ENCODE measurements at places on chromosomes 11 and 22.
A peak's percentile ranks its signal among the peaks of the same experiment; 100 is the strongest.

- no peak for DNase-seq
Measured at GRCh38 chr11:20762116-20762844, 92.9 kb downstream of the NELL1 start.

DNA sequence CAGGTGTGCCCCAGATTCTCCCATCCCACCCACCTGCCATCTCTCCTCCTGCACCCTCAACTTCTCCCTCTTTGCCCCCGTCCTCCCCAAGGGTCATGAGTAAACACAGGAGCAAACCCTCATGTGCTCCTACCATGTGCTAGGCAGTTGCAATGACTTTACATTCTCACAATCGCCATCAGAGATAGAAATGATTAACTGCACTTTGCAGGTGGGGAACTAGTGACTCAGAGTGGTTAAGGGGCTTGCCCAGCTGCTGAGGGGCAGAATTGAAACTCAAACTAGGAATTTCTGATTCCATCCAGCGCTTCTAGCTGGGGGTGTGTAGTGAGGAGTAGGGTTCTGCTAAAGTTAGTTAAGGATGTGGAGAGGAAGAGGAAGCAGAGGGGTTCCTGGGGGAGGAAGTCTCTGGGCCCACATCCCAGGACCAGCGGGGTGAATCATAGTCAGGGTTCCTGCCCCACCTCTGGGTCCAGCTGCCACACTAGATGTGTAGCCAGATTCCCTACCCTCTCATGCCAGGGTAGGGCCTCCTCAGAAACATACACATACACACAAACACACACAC lies 16.0 kb upstream of the PRG2 start:
- DNase-seq = no peak

DNA sequence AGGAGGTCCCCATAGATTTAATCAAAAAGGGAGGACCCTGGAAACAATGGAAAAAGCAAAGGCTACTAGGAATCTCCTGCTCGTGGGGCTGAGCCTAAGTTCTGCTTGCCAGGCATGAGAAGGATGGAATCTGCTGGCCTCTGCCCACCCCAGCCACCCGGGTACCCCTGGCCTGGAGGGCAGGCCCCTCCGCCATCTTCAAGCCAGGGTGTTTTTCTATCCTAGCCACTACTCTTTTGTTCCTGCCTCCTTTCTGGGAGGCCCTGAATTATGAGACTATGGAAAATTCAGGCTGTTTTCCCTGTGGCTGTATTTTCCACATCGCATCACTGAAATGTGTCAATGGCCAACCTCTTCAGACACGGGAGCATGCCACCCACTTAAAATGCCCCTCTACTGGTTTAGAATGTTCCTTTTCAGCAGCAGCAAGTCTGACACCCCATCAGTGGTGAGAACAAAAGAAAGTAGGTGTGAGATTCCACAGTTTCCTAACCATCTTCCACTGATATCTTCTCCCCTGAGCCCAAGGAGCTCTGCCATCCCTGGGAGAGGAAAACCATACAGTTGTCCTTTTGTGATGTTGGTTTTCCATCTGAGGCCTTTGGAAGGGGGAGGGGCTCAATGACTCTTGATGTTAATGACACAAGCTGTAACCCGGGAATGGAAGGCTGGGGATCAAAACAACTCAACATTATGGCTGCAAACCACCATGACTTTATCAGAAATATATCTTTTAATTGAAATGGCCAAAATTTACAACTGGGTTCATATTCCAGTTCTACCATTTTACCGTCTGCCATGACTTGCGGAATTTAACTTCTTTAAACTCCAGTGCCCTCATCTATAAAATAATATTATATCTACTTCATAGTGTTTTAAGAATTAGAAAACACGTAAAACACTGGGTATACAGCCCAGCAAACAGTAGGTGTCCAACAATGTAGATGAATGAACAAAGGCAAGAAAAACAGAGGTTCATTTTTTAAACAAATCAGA lies 22.2 kb downstream of the DKK3 start:
- no peak for DNase-seq

DNA sequence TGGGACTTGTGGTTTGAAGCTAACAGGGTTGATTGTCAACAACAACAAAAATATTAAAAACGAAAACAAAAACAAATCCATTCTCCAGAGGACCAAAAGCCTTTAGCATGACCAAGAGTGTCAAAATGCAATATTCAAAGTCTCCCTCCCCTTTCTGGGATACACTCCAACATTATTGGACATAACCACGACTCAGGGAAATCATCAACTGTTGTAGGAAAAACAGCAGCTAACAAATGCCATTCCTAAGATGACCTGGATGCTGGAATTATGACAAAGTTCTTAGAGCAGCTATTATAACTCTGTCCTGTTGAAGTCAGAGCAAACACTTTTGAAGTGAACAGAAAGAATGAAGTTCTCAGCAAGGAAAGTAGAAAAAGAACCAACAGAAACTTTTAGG lies 143.0 kb downstream of the TMEM135 start:
- DNase-seq = no peak

DNA sequence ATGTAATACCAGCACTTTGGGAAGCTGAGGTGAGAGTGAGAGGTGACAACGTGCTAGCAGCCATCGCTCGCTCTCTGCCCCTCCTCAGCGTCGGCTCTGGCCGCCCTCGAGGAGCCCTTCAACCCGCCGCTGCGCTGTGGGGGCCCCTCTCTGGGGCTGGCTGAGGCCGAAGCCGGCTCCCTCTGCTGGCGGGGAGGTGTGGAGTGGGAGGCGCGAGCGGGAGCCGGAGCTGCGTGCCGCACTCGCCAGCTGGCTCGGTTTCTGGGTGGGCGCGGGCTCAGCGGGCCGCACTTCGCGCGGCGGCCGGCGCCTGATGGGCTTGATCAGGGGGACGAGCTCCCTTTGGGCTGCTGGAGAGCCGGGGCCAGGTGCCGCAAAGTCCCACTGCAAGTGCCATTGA lies 98.9 kb upstream of the UBASH3B start:
- no peak for DNase-seq

DNA sequence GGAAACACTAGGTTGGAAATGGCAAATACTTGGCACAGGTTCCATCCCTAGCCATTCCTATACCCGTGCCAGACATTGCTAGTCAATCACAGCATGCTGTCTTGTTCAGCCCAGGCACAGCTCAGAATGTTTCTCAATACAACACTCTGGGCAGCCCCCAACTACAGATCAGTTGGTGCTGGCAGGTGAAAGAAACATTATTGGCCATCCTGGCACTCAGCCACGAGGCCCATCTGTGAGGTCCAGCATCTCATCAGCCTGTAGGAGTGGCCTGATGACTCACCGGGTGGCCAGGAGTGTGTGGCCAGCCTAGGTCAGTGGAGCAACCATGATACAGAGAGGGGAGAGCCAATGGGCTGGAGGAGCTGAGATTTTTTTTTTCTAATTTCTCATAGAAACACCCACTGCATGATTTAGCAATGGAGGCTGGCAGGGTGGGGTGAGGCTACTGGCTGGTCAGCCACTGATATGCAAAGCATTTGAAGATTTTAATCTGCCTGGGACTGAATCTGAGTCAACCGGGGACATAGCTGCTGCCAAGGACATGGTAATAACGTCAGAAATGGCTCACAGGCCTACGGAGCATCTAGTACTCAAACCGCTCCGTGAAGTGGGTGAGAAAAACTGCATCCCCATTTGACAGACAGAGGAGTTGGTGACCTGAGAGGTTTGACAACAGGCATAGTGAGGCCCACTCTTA lies 5.4 kb downstream of the MYO18B start:
- DNase-seq = peak; percentile 82

GRCh38 chr11:84902445-84902844 lies 724.7 kb downstream of the DLG2 start:
- DNase-seq = no peak

DNA sequence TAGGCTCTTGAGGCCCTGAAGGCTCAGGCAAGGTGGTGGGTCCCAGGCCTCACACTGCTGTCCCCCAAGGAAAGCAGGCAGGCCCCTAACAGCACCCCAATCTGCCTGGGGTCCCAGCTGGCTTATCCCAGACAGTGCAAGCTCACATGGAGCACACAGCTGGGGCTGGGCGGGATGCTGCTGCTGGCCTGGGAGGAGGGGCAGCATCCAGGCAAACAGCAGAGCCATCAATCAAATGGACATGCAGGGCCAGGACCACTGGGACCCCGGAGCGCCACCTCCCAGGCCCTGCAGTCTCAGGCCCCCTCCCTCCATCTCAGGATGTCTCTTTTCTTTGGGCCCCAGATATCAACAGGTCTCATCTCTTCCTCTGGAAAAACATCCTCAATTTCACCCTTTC lies 140.3 kb downstream of the BRD1 start:
- DNase-seq = no peak

- DNase-seq = no peak
Measured at GRCh38 chr11:45374653-45375059, 88.5 kb upstream of the SYT13 start.

DNA sequence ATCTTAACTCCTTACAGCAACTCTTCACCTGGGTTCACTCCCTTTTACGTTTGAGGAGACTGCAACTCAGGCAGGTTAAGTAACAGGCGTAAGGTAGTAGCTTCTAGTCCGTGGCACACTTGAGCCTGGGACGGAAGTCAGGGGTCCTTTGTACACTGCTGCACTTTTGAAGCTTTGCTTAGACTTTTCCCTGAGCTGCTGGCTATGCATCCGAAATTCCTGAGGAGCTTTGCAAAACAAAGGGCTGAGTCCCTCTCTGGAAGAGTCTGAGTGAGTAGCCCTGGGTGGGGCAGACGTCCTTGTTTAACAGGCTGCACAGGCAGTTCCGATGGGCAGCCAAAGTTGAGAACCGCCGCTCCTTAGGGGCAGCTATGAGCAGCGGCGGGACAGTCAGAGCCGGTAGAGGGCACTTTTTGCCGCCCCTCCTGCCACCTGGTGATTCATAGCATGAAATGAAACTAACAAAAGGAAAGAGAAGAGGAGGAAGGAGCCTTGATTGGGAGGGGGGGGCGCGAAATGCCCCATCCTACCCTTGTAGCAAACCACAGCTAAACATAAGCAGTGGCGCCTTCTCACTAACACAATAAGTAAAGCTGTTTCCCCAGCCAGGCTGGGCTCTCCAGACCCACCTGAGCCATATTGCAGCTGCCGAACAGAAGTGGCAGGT lies 1.4 kb downstream of the TMEM109 start:
- DNase-seq = no peak

- DNase-seq = no peak
Measured at GRCh38 chr11:42043312-42043711, 583.9 kb upstream of the LRRC4C start.

- peak; percentile 39 for DNase-seq
Measured at GRCh38 chr11:133930767-133931448, 25.9 kb downstream of the IGSF9B start.

GRCh38 chr11:31325160-31325559 lies 44.4 kb downstream of the DCDC1 start:
- DNase-seq = no peak

DNA sequence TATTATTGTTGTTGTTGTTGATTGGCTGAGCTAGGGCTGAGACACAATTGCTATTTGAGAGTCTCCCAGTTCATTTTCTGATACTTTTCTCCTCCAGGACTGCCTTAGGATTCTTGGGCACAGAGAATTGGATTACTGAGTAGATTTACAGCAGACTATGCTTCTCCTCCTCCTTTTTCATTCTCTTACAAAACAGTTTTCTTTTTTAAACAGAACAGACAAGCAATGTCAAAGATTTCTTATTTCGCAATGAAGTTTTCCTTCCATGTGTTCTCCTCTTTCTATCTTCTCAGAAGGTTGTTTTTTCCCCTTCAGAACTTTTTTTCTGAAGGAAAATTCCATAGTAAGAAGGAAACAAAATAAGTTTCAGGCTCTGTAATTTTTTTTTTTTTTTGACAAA lies 19.8 kb upstream of the TIMP3 start:
- DNase-seq = no peak

DNA sequence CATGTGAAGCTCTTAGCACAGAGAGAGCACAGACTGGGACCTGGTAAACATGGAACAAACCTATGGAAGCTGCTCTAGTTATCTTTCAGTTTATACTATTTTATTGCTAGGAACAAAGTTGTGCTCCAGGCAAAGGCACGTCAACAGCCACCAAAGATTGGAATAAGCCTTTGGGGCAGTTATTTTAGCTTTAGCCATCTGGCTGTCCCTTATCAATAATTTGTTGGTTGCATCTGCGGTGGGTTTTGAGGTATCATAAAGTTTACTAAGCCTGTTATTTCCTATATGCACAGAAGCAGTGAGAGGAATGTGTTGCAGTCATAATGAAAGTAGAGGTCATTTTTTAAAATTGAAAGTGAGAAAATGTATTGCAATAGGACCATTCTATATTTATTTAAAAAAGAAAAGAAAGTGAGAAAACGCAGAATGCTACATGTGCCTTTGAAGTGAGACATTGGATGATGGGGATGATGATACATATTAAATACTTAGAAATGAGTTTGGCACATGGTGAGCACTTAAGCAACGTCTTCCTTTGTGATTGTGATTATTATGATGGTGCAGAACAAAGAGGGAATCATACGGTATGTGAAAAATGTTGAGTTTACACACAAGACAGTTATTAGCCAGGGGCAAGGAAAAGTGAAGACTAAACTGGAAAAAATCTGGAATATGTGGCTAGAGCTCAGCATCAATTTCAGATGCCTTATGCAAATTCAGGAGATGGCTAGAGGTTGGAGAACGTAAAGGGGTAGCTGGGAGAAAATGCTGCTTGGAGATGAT lies 58.3 kb downstream of the PRR5L start:
- no peak for DNase-seq

DNA sequence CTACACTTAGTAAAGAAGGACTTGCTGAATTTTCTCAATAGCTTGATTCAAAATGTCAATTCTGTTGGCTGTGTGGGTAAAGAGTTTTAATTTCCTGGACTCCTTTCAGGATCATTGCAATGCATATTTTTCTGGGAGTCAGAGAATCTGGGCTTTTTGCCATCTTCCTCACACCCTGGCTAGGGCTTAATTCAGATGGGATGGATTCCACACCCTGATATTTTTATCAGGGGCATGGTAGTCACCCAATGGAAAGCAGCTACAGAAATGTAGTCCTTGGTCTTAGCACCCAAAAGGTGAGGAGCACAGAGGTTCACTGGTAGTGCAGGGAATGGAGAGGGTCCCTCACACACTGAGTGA lies 79.3 kb downstream of the SGSM3 start:
- no peak for DNase-seq

DNA sequence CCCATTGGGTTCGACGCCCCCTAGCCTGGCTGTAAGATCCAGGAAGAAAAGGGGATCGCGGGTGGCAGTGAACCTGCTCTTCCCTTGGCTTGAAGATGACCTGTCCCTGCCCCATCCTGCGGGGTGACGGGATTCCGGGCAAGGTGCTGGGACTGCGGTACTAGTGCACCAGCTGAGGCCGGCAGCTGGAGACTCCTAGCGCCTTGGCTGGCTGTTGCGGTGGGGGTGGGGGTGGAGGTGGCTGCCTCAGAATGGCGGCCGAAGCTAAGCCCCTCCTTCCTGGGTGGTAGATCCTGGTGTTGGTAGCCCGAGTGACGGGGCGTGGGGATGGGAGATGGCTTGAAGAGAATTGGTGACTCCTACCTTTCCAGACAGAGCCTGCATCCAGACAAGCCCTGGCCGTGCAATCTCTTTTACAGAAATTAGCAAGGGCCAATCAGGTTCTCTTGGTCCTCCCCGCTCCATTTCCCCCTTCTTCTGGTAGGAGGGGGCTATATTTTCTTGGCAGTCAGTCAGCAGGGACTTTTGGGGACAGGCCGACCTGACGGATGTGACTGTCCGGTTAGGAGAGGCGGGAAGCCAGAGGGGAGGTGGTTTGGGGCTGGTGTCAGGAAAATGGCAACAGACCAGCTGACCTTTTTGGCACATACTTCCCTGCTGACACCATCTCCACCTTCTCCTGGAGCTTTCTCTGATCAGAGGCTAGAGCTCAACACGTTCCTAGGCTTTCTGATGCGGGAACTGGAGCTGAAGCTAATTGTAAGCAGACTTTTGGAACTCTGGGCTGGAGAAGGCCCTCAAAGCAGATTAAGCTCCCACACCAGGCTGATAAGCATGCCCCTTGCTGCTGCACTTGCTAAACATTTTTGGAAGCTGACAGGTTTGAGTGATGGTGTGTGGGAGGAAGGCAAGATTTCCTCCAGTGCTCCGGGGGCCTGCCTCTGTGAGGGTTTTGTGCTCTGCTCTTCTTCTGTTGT lies 2.0 kb downstream of the NAV2 start:
- no peak for DNase-seq
